IMR-90 (cell line): ENCODE measurements at places on chromosomes 13 and 19.

DNA sequence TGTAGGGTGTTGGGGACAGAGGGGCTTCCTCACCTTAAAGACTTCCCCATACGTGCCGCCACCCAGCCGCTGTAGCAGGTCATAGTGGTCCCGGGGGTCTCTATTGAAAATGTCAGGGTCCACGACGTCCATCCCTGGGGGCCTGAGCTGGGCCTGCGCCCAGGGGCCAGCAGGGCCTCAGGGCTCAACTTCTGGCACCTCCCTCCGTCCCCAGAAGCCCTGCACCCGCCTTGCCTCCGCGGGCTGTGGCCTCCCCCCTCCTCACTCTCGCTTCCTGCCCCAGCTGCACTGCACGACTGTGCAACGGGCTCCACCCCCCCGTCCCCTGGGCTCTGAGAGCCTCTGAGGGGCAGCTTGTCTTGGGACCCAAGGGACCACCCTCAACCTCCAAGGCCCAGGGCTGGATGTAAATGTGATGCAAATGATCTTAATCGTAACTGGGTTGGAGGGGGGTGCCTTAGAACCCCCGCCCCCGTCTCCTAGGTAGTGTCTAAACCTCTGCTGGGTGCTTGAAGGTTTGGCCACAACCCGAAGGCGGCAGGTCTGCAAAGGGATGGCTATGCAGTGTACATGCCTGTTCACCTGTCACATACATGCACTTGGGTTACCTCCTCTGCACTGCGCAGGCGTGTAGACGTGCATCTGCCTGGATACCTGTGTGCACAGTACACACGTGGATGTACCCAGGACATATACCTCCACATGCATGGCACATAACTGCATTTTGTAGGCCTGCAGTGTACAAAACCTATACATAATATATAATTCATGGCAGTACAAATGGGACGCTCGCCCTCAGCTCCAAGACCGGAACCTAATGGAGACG lies at the start of gene MAP4K1:
MAP4K1 (minus strand) TSS at position 190 of the 826 bp plus-strand sequence; CDS start at position 132, 58 bp downstream.
- DNase-seq: no peak

DNA sequence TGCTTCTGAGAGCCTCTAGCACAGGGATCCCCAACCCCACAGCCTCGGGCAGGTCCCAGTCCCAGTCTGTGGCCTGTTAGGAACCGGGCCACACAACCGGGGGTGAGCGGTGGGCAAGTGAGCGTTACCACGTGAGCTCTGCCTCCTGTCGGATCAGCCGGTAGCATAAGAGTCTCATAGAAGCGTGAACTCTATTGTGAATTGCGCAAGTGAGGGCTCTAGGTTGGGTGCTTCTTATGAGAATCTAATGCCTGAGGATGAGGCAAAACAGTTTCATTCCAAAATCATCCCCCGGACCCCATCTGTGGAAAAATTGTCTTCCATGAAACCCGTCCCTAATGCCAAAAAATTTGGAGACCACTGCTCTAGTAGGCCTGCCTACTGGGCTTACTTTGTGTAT lies 87.0 kb upstream of the UBL3 start:
- DNase-seq: no peak

DNA sequence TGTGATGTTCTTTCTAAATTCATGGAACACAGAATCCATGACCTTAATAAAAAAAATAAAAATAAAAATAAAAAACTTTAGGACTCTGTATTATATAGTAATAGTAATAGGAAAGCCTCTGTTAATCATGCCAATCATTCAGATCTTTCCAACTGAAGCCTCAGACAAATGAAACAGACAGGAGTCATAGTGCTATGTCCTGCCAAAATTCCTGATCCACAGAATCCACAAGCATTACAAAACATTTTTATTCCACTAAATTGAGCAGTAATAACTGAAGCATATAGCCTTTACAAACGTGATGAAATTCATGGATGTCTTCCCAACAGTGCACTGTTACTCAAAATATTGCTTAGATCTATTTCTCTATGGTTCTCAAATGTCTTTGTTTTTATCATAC lies 820.6 kb upstream of the PCDH9 start:
- no peak for DNase-seq

DNA sequence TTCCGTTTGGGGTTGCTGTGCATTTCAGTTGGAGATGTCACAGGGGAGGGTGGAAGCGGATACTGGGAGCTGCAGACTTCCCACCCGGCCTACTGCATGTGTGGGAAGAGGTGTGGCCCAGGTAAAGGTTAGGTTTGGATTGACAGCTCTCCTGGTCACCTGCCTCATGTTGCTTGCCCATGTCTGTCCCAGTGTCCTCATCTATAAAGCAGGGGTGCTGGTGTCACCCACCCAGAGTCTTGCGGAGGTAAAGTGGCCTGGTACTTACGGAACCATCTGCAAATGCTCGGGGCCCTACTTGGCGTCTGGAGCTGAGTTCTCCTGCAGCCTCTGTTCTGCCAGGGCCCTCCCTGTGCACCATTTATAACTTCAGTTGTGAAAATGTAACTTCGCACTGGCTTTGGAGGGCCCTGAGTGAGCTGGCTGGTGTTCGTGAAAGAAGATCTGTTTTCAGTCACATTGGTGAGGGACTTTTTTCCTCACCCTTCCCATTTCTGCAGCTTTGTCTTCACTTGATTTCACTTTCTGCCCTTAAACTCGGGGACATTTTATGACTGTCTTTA lies 65.1 kb upstream of the TEX29 start:
- DNase-seq: no peak

DNA sequence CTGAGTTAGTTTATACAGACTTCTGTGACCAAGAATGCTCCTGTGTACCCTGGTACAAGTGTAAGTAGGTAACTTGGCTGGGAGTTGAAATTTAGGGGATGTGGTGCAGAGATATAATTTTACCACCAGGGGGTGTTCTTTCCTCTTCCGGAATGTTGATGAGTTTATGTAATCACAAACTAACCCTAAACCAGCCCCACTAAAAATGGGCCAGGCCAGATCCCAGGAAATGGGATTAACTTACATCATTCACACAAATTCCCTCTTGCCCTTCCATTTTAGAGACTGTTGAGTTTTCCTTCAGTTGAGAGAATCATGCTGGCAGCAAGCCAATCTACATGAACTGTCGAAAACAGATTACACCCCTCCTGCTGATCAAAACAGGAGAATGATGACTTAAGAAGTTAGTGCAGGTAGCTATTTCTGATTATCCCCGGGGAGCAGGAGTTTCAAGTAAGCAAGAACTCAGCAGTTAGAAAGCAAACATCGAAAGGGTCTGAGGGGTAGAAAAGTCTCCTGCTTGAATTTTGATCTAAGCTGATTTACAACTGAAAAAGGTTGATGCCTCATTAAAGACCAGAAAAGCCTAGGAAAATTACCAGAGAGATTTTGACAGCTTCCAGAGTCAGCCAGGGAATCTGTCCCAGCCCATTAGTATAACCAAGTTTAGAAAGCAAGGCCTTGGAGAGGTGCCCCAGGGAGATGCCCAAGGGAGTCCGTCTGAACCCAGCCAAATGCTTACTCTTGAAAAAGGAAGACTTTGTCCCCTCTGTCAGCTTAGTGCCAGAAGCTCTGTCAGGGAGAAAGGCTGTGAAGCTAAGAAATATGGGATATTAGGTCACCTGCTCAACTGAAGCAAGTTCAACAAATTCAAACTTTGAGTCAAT lies 32.3 kb upstream of the MED4 start:
- DNase-seq: peak; percentile 60

DNA sequence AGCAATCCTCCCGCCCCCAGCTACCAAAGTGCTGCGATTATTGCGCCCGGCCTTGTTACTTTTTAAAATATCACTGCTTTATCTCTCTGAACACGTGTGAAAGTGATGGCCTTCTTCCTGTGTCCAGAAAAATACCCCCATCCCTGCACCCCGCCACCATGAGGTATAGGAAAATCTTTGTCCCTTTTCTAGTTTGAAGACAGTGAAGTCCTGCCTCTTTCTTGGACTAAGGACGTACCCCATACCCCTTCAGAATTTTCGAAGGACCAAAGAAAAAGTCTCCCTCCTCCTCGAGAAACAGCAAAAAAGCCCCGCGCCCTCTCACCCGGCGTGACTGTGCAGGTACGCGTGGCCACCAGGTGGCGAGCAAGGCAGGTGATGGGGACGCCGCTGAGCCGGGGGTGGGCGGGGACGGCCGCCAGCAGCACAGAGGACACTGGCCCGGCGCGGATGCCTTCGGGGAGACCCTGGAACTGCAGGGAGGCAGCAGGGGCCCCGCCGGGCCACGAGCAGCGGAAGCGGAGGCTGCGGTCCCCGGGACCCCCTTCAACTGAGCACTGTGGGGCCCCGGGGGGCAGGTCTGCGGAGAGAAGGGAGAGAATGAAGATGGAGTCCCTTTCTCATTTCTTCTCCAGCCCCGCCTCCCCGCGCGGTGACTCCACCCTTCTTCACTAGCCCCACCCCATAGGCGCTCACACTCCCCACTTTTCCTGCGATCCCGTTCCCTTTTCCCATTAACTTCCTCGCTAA lies 3.2 kb downstream of the VSIG10L start:
- peak; percentile 61 for DNase-seq

DNA sequence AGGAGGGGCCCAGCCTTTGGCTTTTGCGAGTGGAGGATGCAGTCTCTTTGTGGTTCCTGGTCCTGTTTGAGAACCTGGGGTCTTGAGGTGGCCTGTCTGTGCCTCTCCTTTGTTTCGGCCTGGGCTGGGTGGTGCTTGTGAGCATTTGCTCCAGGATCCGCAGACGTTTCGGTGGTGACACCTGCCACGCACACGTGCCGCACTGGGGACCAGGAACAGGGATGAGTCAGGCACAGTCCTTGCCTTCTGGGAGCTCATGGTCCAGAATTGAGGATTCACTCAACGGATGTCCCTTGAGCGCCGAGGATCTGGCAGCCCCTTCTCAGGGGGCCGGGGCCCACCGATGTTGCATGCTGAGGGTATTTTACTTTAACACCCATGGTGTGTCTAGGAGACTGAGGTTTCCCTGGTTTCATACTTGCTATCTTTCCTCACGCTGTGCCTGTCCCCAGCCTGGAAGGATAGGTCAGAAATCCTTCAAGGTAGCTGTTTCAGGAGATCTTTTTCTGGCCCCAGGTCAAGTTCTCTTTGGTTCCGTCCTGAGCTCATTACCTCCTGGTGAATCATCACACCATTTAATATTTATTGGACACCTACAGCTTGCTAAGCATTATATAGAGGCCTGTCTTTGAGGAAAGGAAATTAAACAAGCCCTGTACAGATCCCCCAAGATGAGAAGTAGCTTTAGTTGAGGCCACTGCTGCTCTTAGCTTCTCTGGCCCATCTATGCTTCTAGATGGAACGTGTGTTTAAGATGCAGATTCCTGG lies 5.1 kb downstream of the HDGFL2 start:
- no peak for DNase-seq

GRCh38 chr19:48918801-48919247 lies 14.7 kb upstream of the DHDH start:
- DNase-seq: no peak
